ENCODE measurements at places on chromosomes 3 and 15. TPM values are rescaled to one million over a fixed set of nuclear protein-coding genes. Genes with fewer than 3 reads are reported as not detected.

Gene PATL2
- total RNA-seq, result 0.55 TPM

GRCh38 chr3:104323226-104323625, 1043.5 kb upstream of the ALCAM start:
- no peak for DNase-seq

Gene MASP1
- 236 TPM for total RNA-seq

GRCh38 chr3:187750006-187750512, 4.8 kb upstream of the BCL6 start:
- peak; percentile 78 for DNase-seq

DNA sequence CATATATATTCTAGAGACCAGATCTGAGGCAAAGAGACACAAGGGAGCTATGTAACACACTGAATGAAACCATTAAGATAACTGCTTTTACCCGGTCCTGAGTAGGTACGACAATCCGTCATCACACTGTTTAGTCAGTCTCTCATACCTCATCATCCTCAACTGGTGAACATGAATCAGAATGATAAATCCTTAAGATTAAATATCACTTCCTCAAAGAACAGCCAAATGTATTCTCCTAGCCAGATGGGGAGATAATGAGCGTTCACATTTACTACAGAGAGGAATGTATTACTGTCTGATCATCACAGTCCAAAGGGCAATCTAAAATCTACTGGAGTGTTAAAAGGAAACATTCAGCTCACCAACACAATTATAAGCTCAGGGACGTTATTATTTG, 319.4 kb upstream of the STAC start:
- DNase-seq, result no peak

DNA sequence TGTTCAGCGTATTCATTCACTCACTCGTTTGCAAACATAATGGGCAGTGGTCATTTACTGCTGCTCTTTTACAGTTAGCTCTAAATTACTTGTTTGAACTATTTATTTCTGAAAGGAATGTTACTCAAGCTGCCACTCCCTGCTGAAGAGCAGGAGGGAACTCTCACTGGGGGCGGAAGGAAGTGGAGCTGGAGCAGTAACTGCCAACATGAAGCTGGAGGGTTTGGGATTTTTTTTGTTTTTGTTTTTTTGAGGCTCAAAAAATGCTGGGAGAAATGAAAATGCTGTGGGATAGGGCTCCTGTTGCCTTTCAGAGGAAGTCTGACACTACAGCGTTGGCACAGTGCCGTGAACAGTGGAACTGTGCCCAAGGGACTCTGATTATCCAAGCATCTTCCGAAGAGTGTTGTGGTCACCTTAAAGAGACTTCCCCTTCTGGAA, 44.1 kb downstream of the SENP2 start:
- DNase-seq, result no peak

Gene IL17RD
- total RNA-seq, result 46.8 TPM

- no peak for DNase-seq
Observed at GRCh38 chr3:182711261-182711683, 82.0 kb upstream of the ATP11B start.

Gene CDHR4
- total RNA-seq, result not detected

GRCh38 chr3:64901986-64902516, 214.3 kb upstream of the ADAMTS9 start:
- DNase-seq, result no peak

DNA sequence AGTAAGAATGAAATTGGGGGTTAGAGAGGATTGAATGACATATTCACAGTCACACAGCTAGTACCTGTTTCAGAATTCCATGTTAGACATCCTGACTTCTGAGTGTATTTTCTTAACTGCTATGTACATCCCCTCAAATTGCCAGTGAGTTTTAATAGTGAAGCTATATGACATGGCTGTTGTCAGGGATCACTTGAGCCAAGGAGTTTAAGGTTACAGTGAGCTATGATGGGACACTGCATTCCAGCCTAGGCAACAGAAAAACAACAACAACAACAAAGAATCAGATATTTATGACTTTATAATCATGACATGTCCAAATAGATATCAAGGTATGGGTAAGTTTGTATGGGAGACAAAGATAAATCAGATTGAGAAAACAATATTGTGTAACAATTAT, 16.6 kb downstream of the PARP15 start:
- no peak for DNase-seq

DNA sequence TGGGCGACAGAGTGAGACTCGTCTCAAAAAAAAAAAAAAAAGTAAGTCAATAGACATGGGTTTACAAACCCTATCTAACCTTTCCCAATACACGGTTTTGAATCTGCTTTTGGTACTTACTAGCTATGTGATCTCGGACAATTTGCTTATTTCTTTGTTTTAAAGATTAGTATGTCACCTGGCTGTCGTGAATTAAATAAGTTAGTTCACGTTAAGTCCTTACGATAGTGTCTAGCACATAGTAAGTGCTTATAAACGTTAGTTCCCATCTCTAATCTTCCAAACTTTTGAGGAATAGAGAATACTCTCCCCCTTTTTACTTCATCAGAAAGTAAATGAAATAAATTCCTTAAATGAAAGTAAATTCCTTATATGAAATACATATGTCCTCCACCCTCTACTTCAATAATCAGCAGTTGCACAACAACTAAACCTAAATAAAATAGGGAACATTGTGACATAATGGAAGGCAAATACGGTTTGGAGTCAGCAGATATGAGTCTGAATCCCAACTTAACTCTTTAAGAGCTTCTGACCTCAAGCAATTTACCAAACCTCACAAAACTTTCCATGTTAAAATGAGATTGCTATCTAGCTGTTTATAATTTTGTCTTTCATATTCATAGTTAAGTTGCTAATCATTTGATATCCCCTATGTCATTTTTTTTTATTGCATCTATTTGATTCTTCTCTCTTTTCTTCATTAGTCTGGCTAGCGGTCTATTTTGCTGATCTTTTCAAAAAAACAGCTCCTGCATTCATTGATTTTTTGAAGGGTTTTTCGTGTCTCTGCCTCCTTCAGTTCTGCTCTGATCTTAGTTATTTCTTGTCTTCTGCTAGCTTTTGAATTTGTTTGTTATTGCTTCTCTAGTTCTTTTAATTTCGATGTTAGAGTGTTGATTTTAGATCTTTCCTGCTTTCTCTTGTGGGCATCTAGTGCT, 134.6 kb downstream of the PEAK1 start:
- no peak for DNase-seq

- DNase-seq, result no peak
Observed at GRCh38 chr3:194582196-194582905, 50.9 kb downstream of the TMEM44 start.

- DNase-seq, result peak; percentile 88
Observed at GRCh38 chr15:76199106-76200082, 111.9 kb downstream of the ETFA start.

- no peak for DNase-seq
Observed at GRCh38 chr3:39286771-39287170, 6.9 kb upstream of the CX3CR1 start.

Gene BRPF1
- 18.6 TPM for total RNA-seq

Gene CTXN2
- total RNA-seq, result not detected

GRCh38 chr3:9415485-9416138, 18.2 kb downstream of the SETD5 start:
- DNase-seq, result no peak

Gene SNTN
- not detected for total RNA-seq

Gene DPPA2
- not detected for total RNA-seq

DNA sequence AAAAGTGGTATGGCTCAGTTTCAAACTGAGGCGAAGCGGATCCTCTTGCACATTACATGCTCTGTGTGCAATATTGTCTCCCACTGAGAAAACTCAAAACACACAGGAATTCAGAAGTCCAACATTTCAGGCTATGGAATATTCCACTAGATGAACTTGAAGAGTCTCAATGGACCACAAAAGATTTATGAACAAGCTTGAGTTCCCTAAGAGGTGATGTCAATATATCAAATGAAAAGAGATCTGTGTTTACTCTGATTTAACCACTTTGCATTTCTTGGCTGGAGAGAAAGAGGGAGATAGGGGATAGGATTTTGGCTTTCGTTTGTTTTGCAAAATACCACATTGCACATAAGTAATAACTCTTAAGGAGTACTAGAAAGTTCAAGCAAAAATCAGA, 20.3 kb downstream of the PDZRN3 start:
- DNase-seq, result no peak

Gene CPNE9
- total RNA-seq, result not detected

- no peak for DNase-seq
Observed at GRCh38 chr3:82423268-82424030, 662.0 kb upstream of the GBE1 start.

DNA sequence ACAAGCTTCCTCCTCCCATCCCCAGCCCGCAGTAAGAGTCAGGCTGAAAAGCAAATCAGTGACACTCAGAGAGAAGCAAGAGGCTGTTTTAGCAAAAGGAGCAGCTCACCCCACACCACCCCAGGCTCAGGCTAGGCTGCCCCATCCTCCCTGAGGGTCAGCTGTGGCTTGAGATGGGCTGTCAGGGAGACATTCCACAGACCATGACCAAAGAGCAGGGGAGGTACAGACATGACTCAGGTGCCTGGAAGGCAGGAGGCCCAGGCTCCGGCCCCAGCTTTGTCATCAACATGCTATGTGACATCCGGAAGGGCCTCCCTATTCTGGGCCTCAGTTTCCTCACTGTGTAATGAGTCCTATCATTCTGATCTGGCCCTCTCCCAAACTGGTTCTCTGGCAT, 24.7 kb downstream of the HCN4 start:
- no peak for DNase-seq

DNA sequence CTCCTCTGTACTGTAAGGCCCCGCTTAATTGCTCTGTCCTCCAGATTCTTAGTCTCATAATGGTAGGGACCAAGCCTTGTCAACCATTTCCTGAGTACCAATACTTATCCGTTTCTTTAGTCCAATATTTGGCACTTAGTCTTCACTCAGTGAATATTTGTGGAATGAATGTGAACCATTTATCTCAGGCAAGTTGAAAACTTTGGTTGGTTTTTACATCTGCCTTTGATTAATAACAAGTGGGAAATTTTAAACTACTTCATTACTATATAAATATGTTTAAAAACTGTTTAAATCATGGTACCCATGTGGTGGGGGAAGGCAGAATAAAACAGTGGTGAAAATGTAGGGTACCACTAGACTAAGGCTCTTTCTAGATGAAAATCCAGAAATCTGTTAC, 15.2 kb downstream of the CA12 start:
- no peak for DNase-seq

GRCh38 chr3:29649815-29650547, 369.1 kb downstream of the RBMS3 start:
- DNase-seq, result no peak

Gene GASK1A
- total RNA-seq, result 8.1 TPM

DNA sequence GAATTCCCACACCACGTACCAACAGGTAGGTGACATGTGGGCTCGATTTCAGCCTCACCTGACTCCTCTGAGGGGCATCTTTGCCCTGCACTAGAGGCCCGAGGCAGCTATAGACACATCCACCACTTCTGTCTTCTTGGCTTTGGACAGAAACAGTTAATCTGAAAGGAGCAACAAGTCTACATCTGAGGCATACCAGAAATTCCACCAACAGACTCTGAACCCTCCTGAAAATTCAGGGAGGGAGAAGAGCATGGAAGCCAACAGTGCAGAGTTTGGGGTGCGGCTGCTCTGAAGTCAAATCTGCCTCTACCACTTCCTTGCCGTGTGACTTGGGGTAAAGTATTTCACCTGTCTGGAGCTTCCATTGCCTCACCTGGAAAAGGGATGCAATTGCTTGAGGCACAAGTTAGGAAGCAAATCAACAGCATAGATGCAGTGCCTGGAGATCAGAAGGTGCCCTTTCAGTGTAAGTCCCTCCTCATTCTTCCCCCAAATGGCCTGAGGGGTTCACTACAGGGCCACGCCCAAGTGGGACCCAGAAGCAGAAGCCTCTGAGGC, 119.8 kb downstream of the SHQ1 start:
- DNase-seq, result no peak

Gene AGBL1
- 0.28 TPM for total RNA-seq

GRCh38 chr15:89121414-89121813, 33.2 kb downstream of the ABHD2 start:
- no peak for DNase-seq

GRCh38 chr3:67064105-67064504, 66.0 kb downstream of the KBTBD8 start:
- no peak for DNase-seq

Gene GXYLT2
- 6.8 TPM for total RNA-seq

Gene ATP13A5
- total RNA-seq, result not detected

Gene CCR3
- not detected for total RNA-seq

DNA sequence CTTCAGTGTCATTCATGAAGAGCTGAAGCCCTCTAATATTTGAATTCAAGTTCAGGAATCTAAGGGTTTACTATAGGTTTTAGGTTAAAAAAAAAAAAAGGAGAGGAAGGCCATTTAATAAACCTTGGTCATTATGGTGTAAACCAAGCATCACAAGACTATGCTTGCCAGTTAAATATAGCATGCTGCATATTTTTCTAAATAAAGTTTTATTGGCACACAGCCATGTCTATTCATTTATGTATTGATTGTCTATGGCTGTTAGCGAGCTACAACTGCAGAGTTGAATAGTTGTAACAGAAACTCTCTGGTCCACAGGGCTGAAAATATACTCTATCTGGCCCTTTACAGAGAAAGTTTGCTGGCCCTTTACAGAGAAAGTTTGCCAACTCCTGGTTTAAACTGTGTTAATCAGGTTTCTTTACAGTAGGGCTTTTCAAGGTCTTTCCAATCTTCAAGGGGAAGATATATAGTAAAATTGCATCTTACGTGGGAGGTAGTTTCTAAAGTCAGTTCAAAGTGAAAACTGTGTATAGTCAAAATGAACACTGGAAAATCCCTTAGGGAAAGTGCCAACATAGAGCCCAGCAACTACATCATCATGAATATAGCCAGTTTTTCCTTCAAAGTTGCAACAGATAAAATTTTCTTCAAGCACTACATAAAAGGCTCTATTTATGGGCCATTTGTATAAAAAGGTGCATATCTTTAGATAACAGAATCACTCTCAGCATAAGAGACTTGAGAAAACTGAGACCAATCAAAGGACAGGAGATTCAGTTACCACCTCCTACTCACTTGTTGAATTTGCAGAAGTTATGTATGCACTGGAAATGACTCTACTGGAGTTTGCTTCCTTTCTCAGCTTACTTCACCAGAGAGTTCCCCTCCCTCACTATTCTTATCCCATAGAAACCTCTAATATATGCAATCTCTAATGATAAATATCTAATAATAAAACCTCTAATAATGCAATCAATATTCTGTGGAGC, 49.7 kb upstream of the FRMD4B start:
- no peak for DNase-seq

- DNase-seq, result no peak
Observed at GRCh38 chr15:38994310-38994709, 429.7 kb upstream of the RASGRP1 start.

DNA sequence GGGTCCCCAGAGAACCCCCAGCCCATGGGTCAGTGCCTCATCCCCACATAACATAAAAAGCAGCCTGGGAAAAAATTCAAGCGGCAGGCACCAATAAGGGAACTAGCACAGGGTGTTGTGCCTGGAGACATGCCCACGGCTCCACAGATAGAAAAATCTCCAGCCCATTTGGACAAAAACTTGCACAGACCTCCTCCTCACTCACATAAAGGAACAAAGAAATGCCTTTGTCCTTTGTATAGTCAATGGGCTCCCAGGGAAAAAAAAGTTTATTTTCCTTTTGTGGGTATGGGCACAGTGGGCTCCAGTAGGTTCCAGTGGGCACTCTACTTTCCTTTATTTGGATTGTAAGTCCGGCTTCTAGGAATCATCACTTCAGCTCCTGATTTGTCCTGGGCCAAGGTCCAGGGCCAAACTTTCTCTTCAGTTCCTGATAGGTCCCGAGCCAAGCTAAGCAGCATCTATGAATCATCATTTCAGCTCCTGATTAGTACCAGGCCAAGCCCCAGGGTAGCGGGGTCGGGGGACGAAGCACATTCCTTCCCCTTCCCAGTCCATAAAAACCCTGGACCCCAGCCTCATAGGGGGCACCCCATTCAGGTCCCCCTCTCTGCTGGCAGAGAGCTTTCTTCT, 1.6 kb upstream of the DNAH12 start:
- no peak for DNase-seq

Gene SLC4A7
- total RNA-seq, result 91.0 TPM
